ENCODE measurements at places on chromosomes 7 and 10.

- DNase-seq, result no peak
These were observed 29.1 kb upstream of the EPC1 start for GRCh38 chr10:32376097-32376496.

DNA sequence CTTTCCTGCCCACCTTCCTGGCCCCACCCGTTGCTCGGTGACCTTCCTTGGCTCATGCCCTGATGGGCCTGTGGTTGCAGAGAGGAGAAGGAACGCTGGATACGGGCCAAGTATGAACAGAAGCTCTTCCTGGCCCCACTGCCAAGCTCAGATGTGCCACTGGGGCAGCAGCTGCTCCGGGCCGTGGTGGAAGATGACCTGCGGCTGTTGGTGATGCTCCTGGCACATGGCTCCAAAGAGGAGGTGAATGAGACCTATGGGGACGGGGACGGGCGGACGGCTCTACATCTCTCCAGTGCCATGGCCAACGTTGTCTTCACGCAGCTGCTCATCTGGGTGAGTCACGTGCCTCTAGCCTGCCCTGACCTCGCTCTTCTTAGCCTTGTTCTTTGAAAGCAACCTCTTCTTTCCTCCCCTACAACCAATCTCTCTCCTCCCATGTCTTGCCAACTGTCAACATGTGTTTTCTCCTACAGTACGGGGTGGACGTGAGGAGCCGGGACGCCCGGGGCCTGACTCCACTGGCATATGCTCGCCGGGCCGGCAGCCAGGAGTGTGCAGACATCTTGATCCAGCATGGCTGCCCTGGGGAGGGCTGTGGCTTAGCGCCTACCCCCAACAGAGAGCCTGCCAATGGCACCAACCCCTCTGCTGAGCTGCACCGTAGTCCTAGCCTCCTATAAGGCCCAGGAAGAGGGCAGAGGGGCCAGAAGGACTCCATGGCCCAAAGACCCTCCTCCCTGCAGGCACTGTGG, 24.1 kb downstream of the GBX1 start:
- no peak for DNase-seq

- no peak for DNase-seq
These were observed 33.4 kb downstream of the CPXM2 start for GRCh38 chr10:123858077-123858681.

DNA sequence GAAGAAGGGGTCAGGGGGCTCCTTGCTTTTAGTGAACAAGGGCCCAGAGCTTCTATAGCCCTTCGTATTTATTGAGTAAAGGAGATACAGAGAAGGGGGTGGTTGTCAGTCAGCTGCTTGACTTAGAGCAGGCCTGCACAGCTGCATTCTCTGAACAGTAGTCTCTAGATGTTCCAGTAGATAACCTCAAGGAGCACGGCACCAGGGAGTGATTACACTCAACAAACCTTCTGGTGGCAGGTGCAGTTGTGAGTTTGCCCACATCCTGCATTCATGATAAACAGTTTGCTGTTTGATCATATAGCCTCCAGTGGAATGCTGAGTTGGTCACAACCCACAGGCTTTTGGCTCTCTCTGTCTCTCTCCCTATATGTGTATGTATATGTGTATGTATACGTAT, 70.0 kb upstream of the GJD4 start:
- no peak for DNase-seq

DNA sequence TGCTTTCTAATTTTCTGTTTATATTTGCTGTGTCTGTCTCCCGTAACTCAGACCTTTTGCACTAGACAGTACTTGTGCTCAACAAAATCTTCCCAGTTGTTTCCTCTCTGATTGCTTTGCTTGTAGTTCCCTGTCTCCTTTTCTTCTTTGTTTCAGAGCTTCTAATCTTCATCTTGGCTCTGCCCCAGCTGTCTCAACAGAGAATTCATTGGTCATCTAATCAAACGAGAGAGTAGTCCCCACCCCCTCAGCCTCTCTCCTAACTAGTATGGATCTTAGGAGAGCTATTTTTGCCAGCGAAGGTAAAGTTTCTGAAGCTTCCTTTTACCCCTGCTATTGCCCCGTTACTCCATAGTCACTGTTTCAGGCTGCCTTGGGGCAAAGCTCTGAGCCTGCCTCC, 32.8 kb downstream of the SLC26A4 start:
- DNase-seq, result no peak

DNA sequence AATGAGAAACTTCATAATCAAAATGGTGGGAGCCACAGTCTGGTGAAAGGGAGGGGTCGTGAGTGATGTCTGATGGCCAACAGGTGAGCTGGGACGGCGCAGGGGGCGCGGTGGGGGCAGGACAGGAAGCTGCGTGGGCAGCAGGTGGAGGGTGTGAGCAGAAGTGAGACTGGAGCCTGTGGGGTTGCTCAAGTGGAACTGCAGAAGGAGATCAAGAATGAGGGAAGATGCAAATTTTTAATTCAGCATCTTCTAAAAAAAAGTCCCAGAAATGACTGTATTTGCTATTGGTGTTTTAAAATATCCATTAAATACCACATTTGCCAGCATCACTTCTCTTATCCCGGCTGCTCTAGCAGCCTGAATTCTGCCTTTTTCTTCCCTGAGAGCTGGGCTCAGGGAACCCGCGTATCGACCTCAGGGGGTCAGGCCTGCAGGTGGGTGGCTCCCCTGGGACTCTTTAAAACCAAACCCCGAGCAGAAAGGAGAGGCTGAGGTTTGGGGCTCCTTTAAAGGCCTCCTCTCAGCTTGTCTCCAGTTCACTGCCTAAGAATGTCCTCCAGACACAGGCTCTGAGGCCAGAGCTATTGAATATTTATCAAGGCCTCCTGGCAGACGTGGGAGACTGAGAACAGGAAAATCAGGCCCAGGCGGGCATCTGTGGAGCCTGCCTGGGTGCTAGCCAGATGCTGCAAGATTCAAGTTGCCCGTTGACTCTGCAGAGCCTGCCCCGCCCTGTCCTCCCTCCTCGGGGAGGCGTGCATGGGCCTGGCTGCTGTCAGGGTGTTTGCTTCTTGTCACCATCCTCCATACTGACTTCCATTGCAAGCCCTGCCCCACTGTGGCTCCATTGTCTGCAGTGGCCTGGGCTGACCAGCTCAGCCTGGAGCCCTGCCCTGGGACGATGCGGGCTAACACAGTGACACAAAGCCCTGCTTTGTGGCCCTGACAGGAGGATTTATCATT, 53.9 kb downstream of the SYPL1 start:
- DNase-seq, result no peak

DNA sequence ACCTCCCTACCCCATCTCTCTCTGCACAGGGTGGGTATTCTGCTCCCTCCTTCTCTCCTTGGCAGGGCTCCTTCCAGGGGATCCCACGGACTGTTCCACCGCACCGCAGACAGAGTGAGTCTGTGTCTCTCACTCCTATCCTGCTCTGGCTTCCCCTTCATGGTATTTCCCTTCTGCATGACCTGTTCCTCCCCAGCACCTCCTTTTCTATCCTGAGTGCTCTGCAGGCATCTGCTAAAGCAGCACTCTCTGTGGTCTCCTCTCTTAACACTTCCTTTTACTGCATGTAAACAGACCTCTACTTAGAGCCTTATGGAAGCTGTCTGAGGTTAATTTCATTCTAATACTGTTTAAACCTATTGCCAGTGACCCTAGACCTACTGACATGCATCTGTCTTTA, 171.5 kb downstream of the CCSER2 start:
- DNase-seq, result peak; percentile 13

GRCh38 chr10:116702165-116702564, 40.2 kb downstream of the HSPA12A start:
- no peak for DNase-seq

DNA sequence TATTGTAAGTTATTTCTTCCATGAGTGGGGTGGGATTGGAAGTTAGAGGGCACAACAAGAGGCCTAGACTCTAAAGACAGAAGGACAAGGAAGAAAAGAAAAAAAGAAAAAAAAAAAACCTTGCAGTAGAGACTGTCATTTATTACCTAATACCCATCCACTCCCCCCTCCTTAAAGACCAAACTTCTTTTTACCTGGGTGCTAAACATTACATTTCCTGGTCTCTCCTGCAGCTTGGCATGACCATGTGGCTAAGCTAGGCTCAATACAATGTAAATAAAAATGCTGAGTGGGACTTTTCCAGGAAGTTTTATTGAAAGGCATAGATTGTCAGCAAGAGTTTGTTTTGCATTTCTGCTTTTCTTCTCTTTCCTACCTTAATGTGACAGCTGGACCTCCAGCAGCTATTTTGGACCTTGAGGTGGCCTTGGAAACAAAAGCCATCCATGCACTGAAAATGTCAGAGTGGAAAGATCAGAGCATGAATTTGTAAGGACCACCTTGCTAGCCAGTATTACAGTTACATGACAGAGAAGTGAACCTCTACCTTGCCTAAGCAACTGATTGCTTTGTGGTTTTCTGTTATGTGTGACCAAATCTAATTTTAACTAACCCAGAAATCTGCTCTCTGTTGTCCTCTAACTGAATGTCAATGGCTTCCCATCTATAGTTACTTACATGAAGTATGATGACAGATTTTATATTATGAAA, 81.3 kb upstream of the SFMBT2 start:
- DNase-seq, result no peak

DNA sequence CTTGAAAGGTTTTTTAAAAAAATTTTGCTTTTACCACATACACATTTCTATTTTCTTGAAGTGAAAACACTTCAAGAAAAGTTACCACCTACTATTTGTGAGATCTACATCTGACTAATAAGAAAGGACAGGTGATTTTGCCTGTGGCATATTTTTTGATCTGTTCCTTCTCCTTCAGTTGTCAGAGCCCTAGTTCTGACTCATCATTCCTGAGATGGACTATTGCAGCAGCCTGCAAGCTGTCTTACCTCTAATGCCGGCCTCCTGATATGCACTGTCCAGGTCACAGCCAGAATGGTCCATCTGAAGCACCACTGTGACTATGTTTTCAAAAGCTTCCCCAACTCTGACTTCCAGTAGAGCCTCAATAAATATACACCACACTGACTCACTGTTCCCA, 28.2 kb upstream of the ANK3 start:
- no peak for DNase-seq

GRCh38 chr10:112957640-112958092, 7.6 kb downstream of the TCF7L2 start:
- DNase-seq, result no peak

- DNase-seq, result no peak
These were observed 73.8 kb downstream of the PAXIP1 start for GRCh38 chr7:154929006-154929726.

DNA sequence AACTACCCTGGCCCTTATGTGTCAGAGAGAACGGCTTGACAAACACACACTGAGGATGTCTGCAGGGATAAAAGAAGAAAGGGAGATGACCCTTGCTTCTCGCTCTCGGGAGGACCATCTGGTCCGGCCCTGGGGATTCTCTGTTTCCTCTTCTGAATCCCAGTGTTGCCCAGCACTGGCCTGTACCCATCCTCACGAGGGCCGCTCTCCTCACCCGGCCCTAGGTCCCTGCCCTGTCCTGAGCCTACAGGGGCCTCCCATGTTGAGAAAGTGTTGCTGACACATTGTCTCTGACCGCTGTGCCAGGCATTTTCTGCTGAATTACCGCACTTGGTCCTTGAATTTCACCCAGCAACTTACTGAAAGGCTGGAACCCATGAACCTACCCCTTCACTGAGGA, 171.9 kb upstream of the LANCL2 start:
- DNase-seq, result no peak

GRCh38 chr7:29190349-29191045, 4.1 kb upstream of the CHN2 start:
- DNase-seq, result no peak

DNA sequence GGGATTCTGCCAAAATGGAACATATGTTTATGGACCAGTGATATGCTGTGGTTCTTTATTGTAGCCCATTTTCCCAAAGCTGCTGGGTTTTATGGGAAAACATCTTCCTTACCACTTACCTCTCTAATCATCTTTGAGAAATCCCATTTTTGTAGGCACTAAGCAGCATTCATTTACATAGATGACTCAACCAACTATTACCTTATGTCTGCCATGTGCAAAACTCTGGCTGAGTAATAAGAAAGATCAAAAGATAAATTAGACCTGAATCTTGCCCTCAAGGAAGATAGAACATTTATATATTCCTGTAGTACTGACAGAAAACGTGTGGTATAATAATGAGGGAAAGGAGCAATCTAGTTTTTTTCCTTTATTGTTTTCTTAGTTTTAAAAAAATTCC, 24.3 kb downstream of the CBLL1 start:
- DNase-seq, result no peak

GRCh38 chr7:105297985-105298384, 90.7 kb downstream of the SRPK2 start:
- DNase-seq, result no peak

DNA sequence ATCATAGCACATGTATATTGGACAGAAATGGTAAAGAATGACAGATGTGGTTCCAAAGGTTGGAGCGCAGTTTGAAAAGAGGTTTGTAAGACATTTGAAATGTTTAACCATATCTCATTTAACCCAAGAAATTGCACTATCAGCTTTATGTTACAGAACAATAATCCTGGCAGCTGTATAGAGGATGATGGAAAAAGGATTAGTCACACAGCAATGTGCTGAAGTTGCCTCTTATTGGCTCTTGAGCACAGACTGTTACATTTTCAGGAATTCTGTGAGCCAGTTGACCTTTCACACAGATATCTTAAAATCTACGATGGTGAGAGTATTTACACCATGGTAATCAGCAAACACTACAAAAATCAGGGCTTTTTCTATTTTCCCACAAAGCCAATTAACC, 3.9 kb downstream of the COG5 start:
- DNase-seq, result peak; percentile 11

DNA sequence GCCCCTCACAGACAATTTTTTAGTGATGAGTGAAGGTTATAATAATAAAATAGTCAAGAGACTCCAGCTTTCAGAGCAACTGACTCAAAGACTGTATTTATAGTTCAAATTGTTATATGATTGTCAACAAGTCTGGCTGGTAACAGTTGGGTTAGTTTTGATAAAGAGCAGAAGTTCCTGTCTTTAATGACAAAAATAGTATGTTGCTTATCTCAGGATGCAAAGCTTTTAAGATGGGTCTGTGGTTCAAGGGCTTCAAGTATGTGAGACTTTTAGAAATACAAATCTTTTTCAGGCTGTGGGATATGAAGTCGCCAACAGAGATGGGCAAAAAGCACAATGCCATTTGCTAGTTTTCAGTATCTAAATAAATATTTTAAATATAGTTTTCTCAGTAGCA, 118.4 kb downstream of the ABCA13 start:
- no peak for DNase-seq

- no peak for DNase-seq
These were observed 86.7 kb downstream of the INPP5A start for GRCh38 chr10:132624061-132624846.

GRCh38 chr7:120867932-120868331, 10.0 kb upstream of the TSPAN12 start:
- DNase-seq, result no peak

- DNase-seq, result peak; percentile 30
These were observed 77.5 kb upstream of the INSIG1 start for GRCh38 chr7:155219947-155220769.

DNA sequence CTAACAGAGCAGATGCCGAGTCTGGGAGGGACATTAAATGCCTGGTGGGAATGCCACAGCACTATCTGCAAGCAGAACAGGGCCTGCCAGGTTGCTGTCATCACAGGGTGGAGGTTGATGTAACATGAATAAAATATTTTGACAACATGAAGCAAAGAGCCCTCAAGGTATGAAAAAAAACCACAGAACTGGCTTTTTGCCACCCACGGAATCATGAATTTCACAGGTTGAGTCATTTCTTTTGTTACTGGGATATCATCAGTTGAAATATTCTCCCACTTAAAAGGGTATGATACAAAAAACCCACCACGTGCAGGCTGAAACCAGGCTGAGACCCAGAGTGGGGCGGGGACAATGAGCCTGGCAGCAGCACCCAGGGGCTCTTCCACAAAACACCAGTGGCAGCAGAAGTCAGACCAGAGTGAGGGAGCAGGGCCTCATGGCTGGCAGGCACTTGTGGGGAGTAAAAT, 220.1 kb downstream of the TNS3 start:
- no peak for DNase-seq
